ENCODE measurements at places on chromosomes 2 and 18. TPM values are rescaled to one million over a fixed set of nuclear protein-coding genes. Genes with fewer than 3 reads are reported as not detected.

The PRPF40A gene
- total RNA-seq = 150 TPM

The GATA6 gene
- 2.5 TPM for total RNA-seq

The SLC8A1 gene
- 57.0 TPM for total RNA-seq

The VSNL1 gene
- 0.28 TPM for total RNA-seq

The CDH19 gene
- not detected for total RNA-seq

The NT5C1B gene
- not detected for total RNA-seq

The R3HDM1 gene
- 7.8 TPM for total RNA-seq

The DHRS9 gene
- not detected for total RNA-seq

DNA sequence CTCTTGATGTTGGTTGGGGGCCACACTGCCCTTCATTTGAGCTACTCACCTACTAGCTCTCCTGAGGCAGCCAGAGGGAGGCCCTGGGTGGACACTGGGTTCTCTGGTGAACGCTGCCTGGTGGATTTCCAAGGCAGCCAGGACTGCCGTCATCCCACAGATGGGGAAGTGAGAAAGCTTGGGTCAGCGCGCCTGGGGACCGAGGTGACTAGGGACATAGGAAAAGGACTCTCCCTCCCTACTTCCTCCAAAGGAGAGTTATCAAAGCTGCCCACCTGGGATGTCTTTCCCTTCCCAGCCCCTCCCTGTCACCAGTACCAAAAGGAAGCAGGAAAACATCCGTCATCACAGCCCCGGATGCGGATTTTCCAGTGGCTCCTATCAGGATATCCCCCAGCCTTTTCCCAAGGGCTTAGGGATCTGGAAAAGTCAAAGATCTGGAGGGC is 3.8 kb upstream of the SEMA4C start:
- H3K27me3 ChIP-seq = peaks cover 2% of the 10 kb centered on the region
- peaks cover 11% of the 10 kb centered on the region for H3K4me1 ChIP-seq
- no peak for DNase-seq
- no peaks in the 10 kb centered on the region for H3K36me3 ChIP-seq

DNA sequence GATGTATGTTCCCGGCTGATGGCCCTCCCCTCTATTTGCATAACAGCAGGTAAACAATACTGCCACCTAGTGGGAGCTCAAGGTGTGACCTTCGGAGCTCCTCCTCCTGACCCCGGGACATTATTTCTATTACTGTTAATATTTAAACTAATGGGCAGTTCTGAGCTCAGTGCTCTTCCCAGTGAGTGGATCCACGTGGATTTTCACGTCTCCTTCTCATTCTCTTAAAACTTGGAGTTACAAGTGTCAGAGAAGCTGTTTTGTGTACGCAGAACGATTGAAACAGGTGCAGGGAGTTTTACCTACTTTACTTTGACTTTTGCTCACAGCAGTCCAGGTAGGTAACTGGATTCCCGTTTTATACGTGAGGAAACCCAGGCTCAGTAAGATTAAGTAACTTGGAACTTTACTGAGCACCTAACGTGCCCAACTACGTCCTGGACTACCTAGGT is 127.3 kb downstream of the PRKCE start:
- no peak overlapping the region for H3K4me3 ChIP-seq
- no peaks in the 10 kb centered on the region for H3K4me1 ChIP-seq
- no peak overlapping the region for H3K27ac ChIP-seq
- DNase-seq = peak; percentile 63

GRCh38 chr18:58394602-58395425 is 234.1 kb downstream of the ALPK2 start:
- H3K4me1 ChIP-seq = peaks cover 4% of the 10 kb centered on the region
- H3K36me3 ChIP-seq = peaks cover 4% of the 10 kb centered on the region
- H3K27ac ChIP-seq = no peak overlapping the region
- H3K4me3 ChIP-seq = no peak overlapping the region

GRCh38 chr18:45102863-45103262 is 422.2 kb downstream of the SETBP1 start:
- H3K4me1 ChIP-seq = no peaks in the 10 kb centered on the region
- DNase-seq = no peak
- no peaks in the 10 kb centered on the region for H3K36me3 ChIP-seq
- H3K27ac ChIP-seq = no peak overlapping the region
- no peak overlapping the region for H3K4me3 ChIP-seq

DNA sequence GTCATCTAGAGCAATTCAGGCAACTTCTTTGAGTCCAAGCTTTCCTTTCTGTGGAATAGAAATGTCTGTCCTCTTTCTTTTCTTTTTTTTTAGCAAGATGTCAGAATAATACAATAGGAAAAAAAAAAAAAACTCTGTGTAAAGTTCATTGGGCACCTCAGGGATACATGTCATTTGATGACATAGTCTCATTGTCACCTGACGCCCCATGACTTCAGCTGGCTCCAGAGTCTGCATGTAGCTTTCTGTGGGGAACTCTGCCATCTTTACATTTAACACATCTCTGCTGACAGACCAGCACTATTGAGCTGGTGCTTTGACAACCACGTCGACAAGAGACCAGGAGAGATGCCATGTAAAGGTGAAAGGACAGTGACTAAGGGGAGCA is 172.5 kb upstream of the KLF7 start:
- H3K4me1 ChIP-seq = peaks cover 15% of the 10 kb centered on the region
- no peak overlapping the region for H3K4me3 ChIP-seq
- no peak overlapping the region for H3K27ac ChIP-seq
- DNase-seq = no peak
- no peaks in the 10 kb centered on the region for H3K36me3 ChIP-seq
- no peaks in the 10 kb centered on the region for H3K27me3 ChIP-seq

DNA sequence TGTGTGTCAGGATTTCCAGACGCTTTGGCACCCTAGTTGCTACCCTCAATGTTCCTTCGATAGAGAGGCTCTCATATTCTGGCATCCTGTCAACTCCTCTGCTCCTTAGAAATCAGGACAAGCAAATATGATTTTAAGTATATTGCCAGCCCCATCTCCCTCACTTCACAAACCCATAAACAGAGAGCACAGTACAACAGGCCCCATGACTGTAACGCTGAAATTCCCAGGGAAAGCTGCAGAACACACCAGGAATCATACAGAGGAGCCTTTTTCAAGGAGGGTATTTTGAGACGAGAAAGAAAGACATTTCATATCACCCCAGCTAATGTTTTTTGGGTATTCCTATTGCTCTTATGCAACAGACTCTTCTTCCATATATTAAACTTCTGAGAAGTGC is 162.9 kb downstream of the NAPG start:
- no peak overlapping the region for H3K4me3 ChIP-seq
- no peak for DNase-seq
- H3K4me1 ChIP-seq = no peaks in the 10 kb centered on the region

GRCh38 chr2:201715459-201715858 is 17.0 kb upstream of the MPP4 start:
- H3K4me3 ChIP-seq = no peak overlapping the region
- peaks cover 29% of the 10 kb centered on the region for H3K36me3 ChIP-seq
- H3K4me1 ChIP-seq = no peaks in the 10 kb centered on the region
- H3K27me3 ChIP-seq = no peaks in the 10 kb centered on the region

DNA sequence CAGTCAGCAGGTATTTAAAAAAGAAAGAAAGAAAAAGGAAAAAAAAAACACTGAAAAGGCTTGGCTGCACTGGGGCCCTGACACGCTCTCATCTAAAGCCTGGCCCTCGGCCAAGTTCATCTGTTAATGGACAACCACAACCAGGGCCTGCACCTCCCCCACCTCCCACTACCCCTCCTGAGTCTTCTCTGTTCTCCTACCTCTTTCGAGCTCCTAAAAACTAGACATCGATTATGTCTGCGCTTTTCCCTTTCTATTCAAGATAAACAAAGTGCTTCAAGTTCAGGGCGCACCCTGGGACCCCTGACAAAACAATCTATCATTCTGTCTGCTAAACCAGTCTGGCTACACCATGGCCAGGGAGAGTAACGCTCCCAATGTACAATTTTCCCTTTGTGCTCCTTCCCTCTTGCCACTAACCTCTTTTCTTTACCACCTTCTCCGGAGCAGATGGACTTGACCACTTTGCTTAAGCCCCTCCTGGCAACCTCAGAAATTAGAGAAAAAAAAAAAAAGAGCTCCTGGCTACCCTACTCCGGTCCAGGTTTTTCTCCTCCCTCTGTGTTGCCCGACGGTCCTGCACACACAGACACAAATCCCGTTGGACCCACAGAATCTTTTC is 22.7 kb downstream of the BCL11A start:
- H3K36me3 ChIP-seq = no peaks in the 10 kb centered on the region
- H3K27ac ChIP-seq = no peak overlapping the region
- H3K27me3 ChIP-seq = peaks cover 16% of the 10 kb centered on the region
- H3K4me1 ChIP-seq = peaks cover 4% of the 10 kb centered on the region
- no peak for DNase-seq

DNA sequence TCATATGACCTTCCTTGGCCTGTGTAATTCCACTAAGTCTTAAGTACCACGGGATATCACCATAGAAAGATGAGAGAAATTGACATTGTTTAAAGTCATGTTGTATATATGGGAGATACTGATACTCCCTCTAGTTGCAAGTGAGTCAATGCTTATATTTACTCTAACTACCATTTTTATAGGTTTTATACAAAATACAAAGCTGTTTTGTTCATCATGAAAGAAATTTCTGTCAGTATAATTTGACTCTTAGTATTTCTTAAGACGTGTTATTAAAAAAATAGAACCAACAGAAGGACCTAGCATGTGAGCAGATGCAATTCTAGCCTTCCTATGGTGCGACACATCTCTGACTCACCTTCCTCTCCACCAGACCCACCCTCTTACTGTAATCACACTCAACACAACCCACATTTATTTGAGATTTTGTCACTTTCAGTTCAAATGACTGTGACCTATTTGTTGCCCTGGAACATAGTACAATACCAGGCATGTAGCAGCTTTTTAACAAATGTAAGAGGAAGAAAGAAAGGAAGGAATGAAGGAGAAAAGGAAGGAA is 453.1 kb downstream of the CMPK2 start:
- no peaks in the 10 kb centered on the region for H3K27me3 ChIP-seq
- peak; percentile 66 for DNase-seq
- H3K4me1 ChIP-seq = peaks cover 1% of the 10 kb centered on the region
- H3K36me3 ChIP-seq = no peaks in the 10 kb centered on the region
- no peak overlapping the region for H3K27ac ChIP-seq
- H3K4me3 ChIP-seq = no peak overlapping the region

DNA sequence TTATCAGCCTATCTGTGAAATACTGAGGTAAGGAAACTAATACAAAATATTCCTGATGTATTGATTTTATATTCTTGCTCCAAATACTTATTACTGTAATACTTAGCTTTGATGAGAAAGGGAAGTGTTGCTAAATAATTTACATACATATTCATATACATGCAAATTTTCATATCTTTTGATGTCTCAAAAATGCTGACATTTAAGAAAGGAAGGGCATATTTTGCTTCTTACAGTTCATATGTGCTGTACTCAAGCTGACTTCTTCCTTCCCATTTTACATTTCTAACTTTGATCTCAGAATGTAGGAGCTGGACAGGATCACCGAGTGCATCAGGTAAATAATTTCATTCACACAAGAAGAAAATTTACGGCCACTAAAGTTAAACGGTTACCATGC is 399.2 kb upstream of the VWC2L start:
- H3K36me3 ChIP-seq = no peaks in the 10 kb centered on the region
- no peak overlapping the region for H3K4me3 ChIP-seq
- no peak for DNase-seq
- no peaks in the 10 kb centered on the region for H3K27me3 ChIP-seq

- no peak overlapping the region for H3K4me3 ChIP-seq
- DNase-seq = no peak
- H3K27me3 ChIP-seq = no peaks in the 10 kb centered on the region
- peaks cover 16% of the 10 kb centered on the region for H3K36me3 ChIP-seq
Measured at GRCh38 chr2:38982498-38982897, 92.8 kb downstream of the ARHGEF33 start.

GRCh38 chr2:157480182-157480961 is 36.5 kb upstream of the CYTIP start:
- H3K4me1 ChIP-seq = no peaks in the 10 kb centered on the region
- H3K27ac ChIP-seq = no peak overlapping the region
- peak; percentile 24 for DNase-seq
- H3K27me3 ChIP-seq = no peaks in the 10 kb centered on the region
